ENCODE measurements at places on chromosomes 1 and 21.

GRCh38 chr21:38619992-38620479, 121.8 kb upstream of the ERG start:
- no peak for DNase-seq

GRCh38 chr1:168614235-168614634, 37.8 kb downstream of the XCL1 start:
- no peak for DNase-seq

DNA sequence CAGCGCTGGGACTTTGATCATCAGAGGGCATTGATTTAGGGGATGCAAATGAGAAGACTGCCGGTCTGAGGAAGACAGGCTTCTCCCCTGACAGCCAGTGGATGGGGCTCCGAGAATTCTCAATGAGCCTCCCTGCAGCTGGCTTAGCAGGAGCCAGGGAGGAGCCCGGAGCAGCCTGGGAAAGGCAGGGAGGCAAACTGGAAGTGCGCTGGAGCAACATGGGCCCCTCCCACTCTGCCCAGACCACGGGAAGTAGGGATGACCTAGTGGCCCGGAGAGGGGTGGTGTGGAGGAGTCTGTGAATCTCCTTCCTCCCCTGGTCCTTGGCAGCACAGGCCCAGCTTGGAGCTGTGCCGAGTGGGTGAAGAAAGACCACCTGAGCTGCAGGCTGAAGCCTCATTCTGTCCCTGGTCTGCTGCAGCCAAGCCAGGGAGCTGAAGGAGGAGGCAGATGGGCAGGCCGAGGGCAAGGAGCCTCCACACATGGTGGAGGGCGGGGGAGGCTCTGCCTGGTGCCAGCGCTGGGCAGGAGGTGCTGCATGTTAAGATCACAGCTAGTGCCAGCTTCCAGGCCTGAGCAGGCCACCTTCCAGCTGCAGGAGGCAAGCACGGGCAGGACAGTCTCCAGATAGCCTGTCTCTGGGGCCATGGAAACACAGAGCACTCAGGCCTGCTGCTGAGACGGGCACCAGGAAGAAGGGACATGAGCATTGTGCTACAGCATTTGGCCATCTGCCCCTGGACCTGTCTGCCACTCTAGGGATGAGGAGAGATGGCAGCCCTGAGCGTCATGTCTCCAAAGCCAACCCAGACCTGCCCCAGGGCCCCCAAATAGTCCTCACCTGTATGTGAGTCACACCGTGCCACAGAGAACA, 12.2 kb upstream of the CLSTN1 start:
- peak; percentile 31 for DNase-seq

GRCh38 chr1:178500091-178500770, 3.5 kb upstream of the CLEC20A start:
- DNase-seq, result no peak

GRCh38 chr1:66787641-66788040, 13.4 kb downstream of the INSL5 start:
- DNase-seq, result no peak

- no peak for DNase-seq
Observed at GRCh38 chr21:33703750-33704606, 61.7 kb downstream of the ITSN1 start.

DNA sequence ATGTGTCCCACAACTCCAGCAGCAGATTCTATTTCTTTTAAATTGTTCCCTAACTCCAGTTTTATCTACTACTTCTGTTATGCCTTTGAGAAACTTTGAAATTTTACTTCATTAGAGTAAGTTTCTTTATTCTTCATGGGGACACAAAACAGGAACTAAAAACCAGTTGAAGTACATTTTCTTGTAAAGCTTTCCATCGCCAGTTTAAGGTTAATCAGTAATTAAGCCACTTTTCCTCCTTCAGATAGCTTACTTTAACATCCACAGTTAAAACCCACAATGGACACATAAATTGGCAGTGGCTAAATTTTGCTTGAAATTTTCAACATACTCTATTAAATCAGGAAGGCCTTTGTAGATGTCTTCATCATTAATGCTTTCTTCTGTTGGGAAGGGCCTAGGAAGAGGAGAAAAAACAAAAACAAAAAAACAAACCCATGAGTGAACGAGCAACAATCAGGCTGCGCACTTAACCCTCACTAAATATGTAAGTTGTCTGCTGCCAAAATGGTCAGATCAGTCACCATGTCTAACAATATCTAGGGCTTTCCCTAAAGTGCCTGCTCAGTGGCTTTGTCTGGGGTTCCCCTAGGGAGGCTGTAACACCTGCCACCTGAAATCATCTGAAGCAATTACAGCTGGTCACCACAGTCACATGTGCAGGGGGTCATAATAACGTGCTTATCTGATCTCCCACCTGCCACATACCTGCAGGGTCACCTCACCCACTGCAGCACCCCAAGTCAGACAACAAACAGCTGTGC, 187.9 kb downstream of the VAV3 start:
- DNase-seq, result no peak

DNA sequence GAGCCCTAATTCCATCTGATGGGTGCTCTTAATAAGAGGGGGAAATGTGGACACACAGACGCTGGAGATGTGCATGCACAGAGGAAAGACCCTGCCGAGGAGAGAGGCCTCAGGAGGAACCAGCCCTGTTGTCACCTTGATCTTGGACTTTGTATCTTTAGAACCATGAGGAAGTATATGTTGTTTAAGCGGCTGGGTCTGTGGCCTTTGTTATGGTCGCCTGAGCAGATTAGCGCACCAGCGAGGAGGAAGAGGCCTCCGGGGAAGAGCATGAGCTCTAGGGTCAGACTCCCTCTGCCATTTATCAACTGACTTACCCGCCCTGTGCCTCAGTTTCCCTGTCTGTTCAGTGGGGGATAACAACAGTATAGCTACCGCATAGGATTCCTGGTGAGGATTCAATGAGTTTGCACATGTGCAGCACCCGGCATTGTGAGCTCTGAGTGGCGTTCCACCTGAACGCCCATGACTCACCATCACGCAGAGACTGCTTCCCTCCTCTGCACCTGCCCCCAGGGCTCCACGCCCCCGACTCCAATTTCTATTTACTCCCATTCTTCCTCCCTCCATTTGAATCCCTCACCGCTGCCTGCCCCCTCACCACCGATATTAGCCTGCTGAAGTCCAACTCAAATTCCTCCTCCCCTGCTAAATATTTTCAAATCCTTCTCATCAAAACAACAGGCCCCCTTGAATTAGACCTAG, 67.2 kb downstream of the ATP5PO start:
- DNase-seq, result no peak

GRCh38 chr1:205936846-205937586, 6.2 kb downstream of the SLC26A9 start:
- no peak for DNase-seq

DNA sequence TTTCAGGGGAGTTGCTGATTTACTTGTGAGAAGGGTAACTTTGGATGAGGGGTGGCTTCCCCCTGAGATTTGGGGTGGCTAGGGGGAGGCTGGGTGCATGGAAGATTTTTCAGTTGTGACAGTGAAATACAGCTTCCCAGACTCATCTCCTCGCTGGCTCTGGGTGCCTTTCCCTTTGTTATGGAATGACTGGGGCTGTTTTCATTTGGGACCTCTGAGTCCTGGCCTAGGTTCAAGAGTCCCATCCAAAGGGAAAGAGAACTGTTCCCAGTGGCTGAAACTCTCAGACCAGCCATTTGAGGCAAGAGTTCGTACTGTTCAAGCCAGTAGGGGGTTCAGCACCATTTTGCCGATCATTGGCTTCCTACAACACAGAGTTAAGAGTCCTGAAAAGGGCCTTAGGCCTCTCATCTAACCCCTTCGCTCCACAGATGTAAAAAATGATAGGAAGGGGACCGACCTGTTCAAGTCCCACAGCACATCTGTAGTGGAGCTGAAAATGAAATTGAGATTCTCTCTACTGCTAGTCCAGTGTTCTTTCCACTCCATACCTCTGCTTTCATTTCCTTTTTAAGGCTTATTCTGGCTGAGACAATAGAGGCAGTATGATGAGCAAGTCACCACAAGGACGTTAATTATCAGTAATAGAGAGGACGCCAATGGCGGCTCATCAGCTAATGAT, 958 bp downstream of the DDR2 start:
- no peak for DNase-seq

DNA sequence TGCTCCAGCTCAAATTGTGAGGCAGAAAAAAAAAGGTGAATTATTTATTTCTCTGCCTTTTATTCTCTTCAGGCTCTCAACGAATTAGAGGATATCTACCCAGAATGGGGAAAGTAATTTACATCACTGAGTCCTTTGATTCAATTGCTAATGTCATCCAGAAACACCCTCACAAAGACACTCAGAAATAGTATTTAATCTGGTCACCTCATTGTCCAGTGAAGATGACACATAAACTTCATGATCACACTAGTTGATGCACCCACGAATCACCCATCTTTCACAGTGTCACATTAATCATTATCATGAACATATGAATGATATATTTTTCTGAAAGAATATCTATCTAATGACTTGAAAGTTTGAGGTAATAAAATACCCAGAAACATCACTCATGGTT, 868.5 kb downstream of the BRINP3 start:
- DNase-seq, result no peak

GRCh38 chr1:216183454-216183853, 239.8 kb downstream of the USH2A start:
- no peak for DNase-seq

GRCh38 chr1:48527051-48527450, 55.0 kb upstream of the SPATA6 start:
- no peak for DNase-seq

DNA sequence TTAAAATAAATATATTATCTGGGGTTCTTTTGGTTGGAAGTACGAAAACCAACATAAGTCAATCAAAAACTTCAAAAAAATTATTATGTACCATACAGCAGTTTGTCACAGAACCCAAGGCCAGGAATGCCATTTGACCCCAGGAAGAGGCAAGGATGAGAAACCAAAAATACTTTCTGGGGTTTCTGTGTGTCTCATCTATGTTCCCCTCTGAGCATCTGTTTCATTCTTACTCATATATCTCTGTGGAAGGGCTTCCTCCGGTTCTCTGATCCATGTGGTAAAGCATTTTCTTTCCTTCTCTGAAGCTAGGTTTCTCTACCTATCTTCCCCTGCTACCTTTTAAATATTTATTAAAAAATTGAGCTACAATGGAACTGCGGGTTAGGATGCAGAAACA, 9.8 kb upstream of the FCRL1 start:
- no peak for DNase-seq

GRCh38 chr1:221598122-221598521, 143.8 kb downstream of the DUSP10 start:
- DNase-seq, result no peak

DNA sequence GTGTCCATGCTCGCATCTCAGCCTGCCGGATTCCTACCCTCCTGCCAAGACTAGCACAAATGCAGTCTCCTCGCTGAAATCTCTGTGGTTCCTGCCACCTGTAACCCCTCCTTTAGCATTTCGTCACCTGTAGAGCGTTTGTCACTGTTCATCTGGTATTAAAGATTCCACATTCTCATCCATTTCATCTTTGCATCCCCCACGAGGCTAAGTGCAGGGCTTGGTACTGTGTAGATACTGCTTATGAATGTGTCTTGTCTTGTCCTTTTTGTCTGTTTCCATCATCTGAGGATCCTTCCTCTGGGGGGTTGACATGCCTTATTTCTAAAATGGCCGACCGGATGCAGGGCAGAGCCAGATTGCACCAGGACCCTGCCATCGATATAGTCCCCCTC, 53.7 kb upstream of the DNAJC6 start:
- peak; percentile 13 for DNase-seq

DNA sequence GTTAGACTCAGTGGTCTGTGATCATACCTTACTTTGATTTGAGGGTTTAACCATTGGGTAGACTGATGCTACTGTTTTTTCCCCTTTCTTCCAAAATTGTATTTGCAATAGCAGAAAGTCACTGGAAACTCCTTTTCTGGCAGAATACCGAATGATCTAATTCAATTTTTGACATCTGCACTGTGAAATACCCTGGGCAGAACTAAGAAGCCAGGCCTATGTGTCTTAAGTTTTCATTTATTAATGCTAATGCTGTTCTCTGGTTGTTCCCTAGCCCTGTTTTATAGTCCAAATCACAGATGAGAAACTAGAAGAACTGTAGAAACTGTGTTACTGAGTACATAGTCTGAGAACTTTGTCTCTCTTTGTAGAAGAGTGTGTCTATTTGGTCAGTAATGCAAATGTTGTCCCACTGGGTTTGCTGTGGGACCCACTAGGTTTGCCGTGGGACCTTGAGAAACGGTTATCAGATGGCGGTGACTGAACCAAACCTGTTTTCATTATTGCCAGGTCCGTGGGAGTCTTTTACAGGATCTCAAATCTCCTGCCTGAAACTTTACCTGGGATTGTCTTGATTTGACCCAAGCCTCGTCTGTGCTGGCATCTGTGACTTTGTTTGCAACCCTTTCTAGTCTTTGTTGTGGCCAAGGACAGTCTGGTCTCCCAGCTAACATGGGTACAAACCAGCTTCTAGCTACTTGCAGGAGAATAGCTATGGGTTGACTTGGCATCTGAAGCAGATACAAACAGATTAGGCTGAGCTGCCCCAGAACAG, 41.4 kb downstream of the PEX14 start:
- DNase-seq, result no peak

- no peak for DNase-seq
Observed at GRCh38 chr1:160625725-160626498, 20.9 kb downstream of the SLAMF1 start.

- DNase-seq, result no peak
Observed at GRCh38 chr1:100862591-100862990, 32.1 kb downstream of the EXTL2 start.

GRCh38 chr1:81458186-81458585, 342.5 kb upstream of the ADGRL2 start:
- DNase-seq, result no peak

GRCh38 chr21:35855484-35855883, 204.8 kb downstream of the SETD4 start:
- no peak for DNase-seq

Data from K562 (cell line).